Activated naive CD8-positive, alpha-beta T cell treated with anti-CD3 and anti-CD28 coated beads, Interleukin-2, amount 50 U/mL, for 24 hours (primary cell): ENCODE measurements at places on chromosomes 1 and 21.

DNA sequence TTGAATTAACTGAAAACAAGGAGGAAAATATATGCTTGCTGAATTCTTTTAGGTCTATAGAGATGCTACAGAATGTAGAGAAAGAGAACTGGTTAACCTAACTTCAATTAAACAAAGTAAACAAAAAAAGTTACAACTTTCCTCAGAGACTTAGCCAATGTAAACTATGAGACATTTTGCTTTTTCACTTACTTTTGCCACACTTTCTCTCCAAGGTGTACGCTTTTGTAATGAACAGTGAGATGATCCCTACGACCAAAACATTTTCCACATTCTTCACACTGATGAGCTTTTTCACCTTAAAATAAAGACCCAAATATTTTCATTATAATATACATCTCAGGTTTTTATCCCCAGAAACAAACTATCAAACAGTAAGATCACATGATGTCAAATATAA is 28.3 kb upstream of the ASPM start:
- DNase-seq, result no peak

DNA sequence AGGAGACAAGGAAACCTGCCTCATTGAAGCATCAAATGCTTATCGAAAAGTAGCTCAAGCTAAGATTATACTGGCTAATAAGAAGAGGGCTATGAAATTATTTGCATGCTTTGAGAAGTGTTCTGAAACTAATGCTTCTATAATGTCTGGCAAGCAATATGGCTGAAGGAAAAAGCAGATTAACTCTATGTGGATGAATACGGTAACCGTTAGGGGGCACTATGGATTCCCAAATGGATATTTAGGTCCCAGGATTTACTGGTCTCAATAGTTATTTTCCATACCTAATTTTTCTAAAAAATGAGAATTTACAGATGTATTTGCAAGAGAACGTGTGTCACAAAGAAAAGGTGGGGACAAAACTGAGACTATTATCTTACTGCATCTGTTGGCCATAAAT is 34.6 kb upstream of the RRP15 start:
- no peak for DNase-seq

DNA sequence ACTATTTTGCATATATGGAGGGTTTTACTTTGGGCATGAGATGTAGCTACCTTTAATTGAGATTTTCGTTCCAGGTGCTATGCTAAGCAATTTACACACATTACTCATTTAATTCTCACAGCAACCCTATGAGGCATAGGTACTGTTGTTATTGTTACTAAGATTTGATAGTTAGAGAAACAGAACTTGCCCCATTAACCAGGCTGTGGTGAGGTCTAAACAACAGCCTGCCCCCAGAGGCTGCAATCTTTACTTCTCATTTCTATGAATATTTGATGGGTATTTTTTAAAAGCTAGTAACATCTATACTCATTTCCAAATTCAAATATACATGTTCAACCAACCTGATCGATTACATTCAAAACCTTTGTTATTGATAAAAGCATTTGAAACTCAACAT is 155.6 kb downstream of the GALNT2 start:
- no peak for DNase-seq

GRCh38 chr21:44949779-44950198 is 10.0 kb downstream of the SLX9 start:
- peak; percentile 86 for DNase-seq

- DNase-seq, result no peak
Measured at GRCh38 chr1:32651461-32652073, 559 bp downstream of the RBBP4 start.

GRCh38 chr1:201089596-201089995 is 22.6 kb downstream of the CACNA1S start:
- no peak for DNase-seq

GRCh38 chr1:65163201-65163805 is 15.3 kb downstream of the AK4 start:
- DNase-seq, result no peak

GRCh38 chr1:92315766-92316599 is 17.1 kb downstream of the RPAP2 start:
- DNase-seq, result peak; percentile 37

DNA sequence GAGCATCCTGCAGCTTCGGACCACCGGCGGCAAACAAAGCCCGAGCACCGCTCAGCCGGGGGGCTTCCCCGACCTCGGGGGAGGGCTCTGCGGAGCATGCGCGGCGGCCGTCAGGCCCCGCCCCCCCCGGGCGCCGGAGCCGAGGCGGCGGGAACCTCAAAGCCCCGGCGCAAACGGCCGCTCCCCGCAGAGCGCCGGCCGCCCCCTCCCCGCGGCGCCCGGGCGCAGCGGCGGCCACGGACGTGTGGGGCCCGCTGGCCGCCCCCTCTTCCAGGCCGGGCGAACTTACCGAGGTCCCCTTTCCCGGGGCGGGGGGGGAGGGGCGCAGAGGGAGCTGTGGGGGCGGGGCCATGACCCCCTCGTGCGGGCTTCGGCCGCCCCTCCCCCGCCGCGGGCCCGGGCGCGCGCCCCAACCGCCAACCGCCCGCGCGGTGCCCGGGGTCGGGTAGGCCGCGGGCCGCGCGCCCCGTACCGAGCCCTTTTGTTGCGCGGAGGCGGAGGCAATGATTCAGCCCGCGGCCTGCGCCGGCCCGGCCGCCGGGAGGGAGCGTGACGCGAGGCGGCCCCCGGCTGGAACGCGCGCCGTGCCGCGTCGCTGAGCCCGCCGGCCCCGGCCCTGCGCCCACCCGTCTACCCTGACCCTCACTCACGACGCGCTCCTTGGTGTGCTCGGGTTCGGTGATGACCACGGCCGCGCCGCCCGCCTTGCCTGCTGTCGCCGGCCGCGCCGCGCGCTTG is 1.7 kb downstream of the RCC2 start:
- peak; percentile 72 for DNase-seq
